ENCODE measurements at places on chromosomes 4 and X. TPM values are rescaled to one million over a fixed set of nuclear protein-coding genes. Genes with fewer than 3 reads are reported as not detected.

Gene FAM47A
- total RNA-seq, result not detected

- no peak overlapping the region for H3K27ac ChIP-seq
- H3K4me1 ChIP-seq, result no peaks in the 10 kb centered on the region
- no peak for DNase-seq
- H3K36me3 ChIP-seq, result no peaks in the 10 kb centered on the region
These were observed 68.4 kb upstream of the BMPR1B start for GRCh38 chr4:94689155-94689860.

DNA sequence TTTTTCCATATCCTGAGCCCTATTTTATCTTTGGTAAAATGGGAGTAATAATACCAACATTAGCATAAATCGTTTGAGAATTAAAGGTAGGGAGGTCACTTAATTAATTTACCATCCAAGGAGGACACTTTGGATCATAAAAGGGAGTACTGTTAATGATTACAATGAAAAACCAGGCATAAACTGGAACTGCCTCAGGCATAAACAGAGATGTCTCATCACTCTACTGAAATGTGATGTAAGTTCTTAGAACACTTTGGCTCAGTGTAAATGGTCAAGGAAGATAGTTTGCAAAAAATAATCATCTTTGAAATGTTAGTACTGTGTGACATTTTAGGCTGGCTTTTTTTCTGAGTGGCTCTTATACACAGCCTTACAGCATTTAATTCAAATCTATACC is 268.7 kb downstream of the SLC39A8 start:
- H3K27ac ChIP-seq, result no peak overlapping the region
- no peak for DNase-seq
- no peaks in the 10 kb centered on the region for H3K36me3 ChIP-seq
- H3K4me3 ChIP-seq, result no peak overlapping the region
- H3K4me1 ChIP-seq, result no peaks in the 10 kb centered on the region

DNA sequence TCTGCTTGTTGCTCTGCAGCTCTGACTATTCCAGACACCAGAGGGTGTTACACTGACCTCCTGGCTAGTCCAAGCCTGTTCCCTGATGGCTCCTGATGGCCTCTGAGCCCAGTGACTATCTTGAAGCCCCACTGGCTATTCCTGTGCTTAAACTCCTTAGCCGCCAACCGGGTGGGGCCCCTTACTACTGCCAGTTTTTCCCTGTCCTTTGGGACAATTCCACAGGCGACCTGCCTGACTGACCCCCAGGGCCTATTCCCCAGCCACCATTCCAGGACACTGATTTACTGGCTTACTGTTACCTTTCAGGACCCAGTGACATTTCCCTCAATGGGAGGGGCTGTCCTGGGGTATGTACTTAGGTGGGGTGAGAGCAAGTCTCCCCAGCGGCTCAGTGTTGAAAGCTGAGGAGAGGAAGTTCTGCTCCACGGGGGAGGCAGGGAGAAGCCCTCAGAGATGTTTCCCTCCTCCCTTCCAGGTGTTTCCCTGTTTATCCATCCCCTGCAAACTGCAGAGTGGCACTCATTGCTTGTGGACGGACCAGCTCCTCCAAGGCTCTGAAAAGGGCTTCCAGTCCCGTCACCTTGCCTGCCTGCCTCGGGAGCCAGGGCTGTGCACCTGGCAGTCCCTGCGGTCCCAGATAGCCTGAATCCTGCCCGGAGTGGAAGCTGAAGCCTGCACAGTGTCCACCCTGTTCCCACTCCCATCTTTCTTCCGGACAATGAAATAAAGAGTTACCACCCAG is 4.0 kb downstream of the TIMP1 start:
- H3K36me3 ChIP-seq, result no peaks in the 10 kb centered on the region
- H3K27me3 ChIP-seq, result no peaks in the 10 kb centered on the region

Gene TLL1
- 9.6 TPM for total RNA-seq
